ENCODE measurements at places on chromosomes 7 and 10. TPM values are rescaled to one million over a fixed set of nuclear protein-coding genes. Genes with fewer than 3 reads are reported as not detected.

DNA sequence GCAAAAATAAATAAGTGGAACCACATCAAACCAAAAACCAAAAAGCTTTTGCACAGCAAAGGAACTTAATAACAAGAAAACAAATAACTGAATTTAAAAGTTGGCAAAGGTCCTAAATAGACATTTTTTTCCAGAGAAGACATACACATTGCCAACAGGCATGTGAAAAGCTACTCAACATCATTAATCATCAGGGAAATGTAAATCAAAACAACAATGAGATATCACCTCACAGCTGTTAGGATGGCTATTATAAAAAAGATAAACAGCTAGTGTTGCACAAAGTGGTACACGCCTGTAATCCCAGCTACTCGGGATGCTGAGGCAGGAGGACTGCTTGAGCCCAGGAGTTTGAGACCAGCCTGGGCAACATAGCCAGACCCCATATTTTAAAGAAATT is 2.2 kb upstream of the SUN3 start:
- H3K36me3 ChIP-seq = no peaks in the 10 kb centered on the region
- no peak for DNase-seq
- H3K4me1 ChIP-seq = no peaks in the 10 kb centered on the region
- peaks cover 41% of the 10 kb centered on the region for H3K27me3 ChIP-seq
- H3K27ac ChIP-seq = no peak overlapping the region
- no peak overlapping the region for H3K4me3 ChIP-seq

DNA sequence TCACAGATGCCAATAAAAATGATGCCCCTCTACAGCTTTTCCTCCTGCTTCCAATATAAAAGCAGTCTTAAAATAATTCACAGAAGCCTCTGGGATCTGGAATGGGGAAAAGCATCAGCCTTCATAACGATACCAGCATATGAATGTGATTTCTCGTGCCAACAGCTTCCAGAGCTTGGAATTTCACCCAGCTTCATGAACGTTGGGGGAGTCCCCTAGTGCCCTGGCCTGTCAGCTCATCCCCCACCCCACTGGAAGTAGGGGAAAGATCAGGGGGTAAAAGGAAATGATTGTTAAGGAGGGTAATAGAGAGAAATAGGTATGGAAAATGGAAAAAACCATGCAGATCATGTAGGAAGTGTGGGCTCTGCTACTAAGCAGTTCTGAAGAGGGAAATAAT is 253.6 kb downstream of the INHBA start:
- H3K4me1 ChIP-seq = peaks cover 31% of the 10 kb centered on the region
- H3K27me3 ChIP-seq = no peaks in the 10 kb centered on the region
- DNase-seq = no peak
- H3K4me3 ChIP-seq = no peak overlapping the region

DNA sequence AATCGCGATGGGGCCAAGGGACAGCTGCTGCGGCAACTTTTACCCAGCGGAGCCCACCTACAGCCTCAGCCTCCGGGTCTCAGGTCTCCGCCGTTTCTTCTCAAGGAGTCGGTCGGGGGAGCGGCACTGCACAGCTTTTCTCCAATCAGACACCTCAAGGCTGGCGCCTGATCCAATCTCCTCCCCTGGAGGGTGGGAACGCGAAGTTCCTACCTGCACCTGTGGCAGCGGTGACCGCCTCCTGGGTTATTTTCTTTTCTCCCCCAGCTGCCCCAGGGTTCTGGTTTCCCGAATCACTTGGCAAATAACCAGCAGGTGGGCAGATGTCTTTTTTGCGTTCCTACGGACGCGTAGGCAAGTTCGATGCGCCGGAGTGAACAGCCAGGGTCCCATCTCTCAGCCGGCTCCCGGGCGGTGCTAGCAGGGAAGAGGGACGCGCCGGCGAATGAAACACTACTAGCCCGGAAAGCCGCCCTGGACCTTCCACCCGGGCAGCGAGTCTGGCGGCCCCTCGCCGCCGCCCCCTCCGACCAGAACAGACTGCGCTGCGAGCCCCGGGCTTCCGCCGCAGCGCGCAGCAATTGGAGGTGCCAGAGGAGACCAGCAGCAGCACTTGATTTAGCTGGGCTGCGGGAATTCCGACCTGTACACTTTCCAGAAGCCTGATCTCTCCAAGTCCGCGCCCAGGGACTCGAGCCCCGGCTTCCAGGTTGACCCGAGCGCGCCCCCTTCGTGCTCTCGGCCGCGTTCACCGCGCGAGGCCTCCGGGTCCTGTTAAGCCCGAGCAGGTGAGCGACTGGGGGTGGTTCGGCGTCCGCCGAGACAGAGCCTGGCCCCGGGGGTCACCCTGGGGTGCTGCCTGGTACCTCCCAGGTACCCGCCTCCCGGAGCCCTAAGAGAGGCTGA is at the start of gene PRR15:
PRR15 (plus strand) TSS at position 246 of the 906 bp plus-strand sequence. CDS start 2,495 bp downstream, outside the sequence.
- H3K27me3 ChIP-seq = peaks cover 65% of the 10 kb centered on the region
- H3K27ac ChIP-seq = no peak within 1 kb of the TSS
- no peaks in the 10 kb centered on the region for H3K36me3 ChIP-seq
- H3K4me1 ChIP-seq = no peaks in the 10 kb centered on the region
- DNase-seq = peak; percentile 71

GRCh38 chr7:159147687-159148086 is 3.0 kb upstream of the VIPR2 start:
- no peak overlapping the region for H3K27ac ChIP-seq
- DNase-seq = no peak
- peaks cover 6% of the 10 kb centered on the region for H3K4me1 ChIP-seq

DNA sequence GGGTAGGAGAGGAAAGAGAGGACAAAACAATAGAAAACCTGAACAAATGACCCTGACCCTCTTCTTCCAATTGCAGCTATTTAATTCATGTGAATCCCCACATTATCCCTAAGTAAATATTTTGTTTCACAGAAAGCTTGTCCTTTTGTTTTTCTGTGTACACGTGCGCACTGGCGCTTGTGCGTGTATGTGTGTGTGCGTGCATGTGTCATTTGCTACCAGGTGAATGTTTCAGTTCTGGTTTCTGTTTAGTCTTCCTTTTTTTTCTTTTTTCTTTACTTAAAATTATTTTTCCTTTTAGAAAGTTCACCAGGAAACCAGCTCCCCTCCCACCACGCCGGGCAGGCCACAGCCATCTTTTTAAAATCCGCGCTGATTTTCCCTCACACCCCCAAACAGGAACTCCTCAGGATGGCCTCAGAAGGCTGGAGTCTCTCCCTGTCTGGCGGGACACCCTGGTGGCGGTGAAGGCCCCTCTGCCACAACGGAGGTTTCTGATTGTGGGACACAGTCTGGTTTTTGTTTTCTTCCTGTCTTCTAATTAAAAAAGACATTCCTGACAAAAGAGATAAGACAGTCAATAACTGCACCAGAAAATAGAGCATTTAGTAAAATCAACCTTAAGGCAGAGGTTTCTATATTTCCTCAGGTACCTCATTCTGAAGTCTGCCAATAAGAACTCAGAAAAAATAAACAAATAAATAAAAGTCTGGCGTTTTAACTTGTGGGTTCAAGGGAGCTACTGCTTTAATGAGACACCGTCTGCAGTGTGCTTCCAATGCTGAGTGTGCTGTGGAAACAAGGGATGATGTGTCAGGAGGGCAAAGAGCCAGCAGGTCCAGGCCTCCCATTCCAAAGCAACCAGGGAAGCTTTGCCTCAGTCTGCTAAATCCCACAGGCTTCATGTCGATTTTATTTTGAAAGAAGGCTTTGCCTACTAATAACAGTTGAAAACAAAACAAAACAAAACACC is 17.4 kb downstream of the IRF5 start:
- peaks cover 45% of the 10 kb centered on the region for H3K36me3 ChIP-seq
- no peaks in the 10 kb centered on the region for H3K27me3 ChIP-seq
- no peaks in the 10 kb centered on the region for H3K4me1 ChIP-seq
- peak; percentile 72 for DNase-seq

DNA sequence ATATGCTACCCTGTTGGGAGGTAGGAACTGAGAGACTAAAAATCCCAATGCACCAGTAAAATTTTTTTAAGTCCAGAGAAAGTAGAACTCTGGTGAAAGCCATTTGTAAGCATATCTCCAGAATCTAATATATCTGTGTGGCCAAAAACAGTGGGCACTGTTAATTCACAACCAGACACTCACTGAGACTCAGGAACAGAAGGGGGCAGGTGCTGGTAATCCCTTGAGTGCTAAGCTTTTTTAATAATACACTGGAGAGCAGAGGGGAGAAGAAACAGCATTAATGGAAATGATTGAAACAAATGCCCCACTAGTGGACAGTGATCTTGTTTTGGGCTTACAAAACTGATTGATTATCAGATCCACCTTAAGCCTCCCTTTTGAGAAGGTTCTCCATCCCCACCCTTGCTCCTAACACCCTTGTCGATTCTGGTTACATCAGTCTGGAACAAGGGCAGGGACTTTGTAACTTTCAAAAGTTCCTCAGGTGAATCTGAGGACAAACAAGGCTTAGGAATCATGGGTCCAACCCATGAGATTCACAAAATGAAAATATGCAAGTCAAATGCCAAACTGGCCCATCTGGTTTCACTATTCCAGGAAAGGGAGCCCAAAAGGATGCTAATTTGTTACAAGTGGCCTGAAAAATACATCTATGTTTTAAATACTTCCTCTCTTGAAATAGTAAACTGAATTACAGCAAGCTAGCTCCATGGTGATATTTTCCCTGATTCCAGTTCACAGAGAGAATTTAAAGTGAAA is 29.7 kb downstream of the PLXNA4 start:
- H3K4me3 ChIP-seq = no peak overlapping the region
- H3K27ac ChIP-seq = no peak overlapping the region
- DNase-seq = no peak
- H3K4me1 ChIP-seq = no peaks in the 10 kb centered on the region
- no peaks in the 10 kb centered on the region for H3K27me3 ChIP-seq
- H3K36me3 ChIP-seq = no peaks in the 10 kb centered on the region

- H3K36me3 ChIP-seq = peaks cover 10% of the 10 kb centered on the region
- no peak for DNase-seq
- no peak overlapping the region for H3K4me3 ChIP-seq
These were observed 77.2 kb upstream of the TNRC18 start for GRCh38 chr7:5500777-5501350.

DNA sequence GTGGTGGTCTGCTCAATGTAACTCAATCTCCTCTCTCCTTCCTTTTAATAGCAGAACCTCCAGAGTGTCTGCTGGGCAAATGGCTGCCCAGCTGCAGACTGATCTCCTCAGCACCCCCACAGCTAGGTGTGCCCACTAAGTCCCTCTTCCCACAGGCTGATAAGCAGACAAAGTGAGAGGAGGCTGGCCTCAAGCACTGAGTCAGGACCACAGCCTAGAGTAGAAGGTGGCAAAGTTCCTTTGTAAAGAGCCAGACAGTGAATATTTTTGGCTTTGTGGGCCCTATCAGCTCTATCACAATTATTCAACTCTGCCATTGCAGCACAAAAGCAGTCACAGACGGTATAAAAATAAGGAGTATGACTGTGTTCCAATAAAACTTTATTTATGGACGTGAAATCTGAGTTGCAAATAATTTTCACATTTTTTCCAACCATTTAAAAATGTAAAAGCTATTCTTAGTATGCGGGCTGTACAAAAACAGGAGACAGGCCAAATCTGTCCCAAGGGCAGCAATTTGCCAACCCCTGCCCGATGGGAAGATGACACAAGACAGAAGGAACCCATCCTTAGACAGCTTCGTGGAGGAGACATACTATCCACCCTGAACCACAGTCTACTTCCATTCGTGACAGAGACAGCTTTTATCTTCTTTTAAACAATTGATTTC is 23.4 kb downstream of the JAZF1 start:
- no peaks in the 10 kb centered on the region for H3K36me3 ChIP-seq
- H3K27ac ChIP-seq = no peak overlapping the region
- no peak overlapping the region for H3K4me3 ChIP-seq

GRCh38 chr10:22246680-22247391 is 29.0 kb upstream of the EBLN1 start:
- DNase-seq = peak; percentile 98
- H3K27ac ChIP-seq = no peak overlapping the region
- H3K27me3 ChIP-seq = peaks cover 44% of the 10 kb centered on the region
- no peak overlapping the region for H3K4me3 ChIP-seq
- H3K4me1 ChIP-seq = peaks cover 5% of the 10 kb centered on the region

- no peak overlapping the region for H3K27ac ChIP-seq
- no peaks in the 10 kb centered on the region for H3K27me3 ChIP-seq
- no peaks in the 10 kb centered on the region for H3K4me1 ChIP-seq
- H3K36me3 ChIP-seq = no peaks in the 10 kb centered on the region
- no peak overlapping the region for H3K4me3 ChIP-seq
- no peak for DNase-seq
These were observed 41.0 kb upstream of the RAPGEF5 start for GRCh38 chr7:22397981-22398380.

GRCh38 chr10:53403688-53404087 is 631.1 kb upstream of the MBL2 start:
- no peaks in the 10 kb centered on the region for H3K27me3 ChIP-seq
- H3K36me3 ChIP-seq = no peaks in the 10 kb centered on the region
- peak; percentile 20 for DNase-seq
- H3K4me1 ChIP-seq = no peaks in the 10 kb centered on the region

GRCh38 chr7:29080803-29081202 is 65.5 kb downstream of the CPVL start:
- H3K4me1 ChIP-seq = no peaks in the 10 kb centered on the region
- H3K4me3 ChIP-seq = no peak overlapping the region
- H3K27ac ChIP-seq = no peak overlapping the region
- DNase-seq = no peak

- no peaks in the 10 kb centered on the region for H3K36me3 ChIP-seq
- no peak overlapping the region for H3K4me3 ChIP-seq
- H3K27ac ChIP-seq = peak overlapping the region; percentile 57
- no peaks in the 10 kb centered on the region for H3K27me3 ChIP-seq
These were observed 171.5 kb downstream of the ZMYND11 start for GRCh38 chr10:306675-307185.

- no peaks in the 10 kb centered on the region for H3K36me3 ChIP-seq
- H3K4me1 ChIP-seq = no peaks in the 10 kb centered on the region
- no peak overlapping the region for H3K4me3 ChIP-seq
- no peaks in the 10 kb centered on the region for H3K27me3 ChIP-seq
These were observed 983.7 kb downstream of the GATA3 start for GRCh38 chr10:9038146-9038714.

GRCh38 chr10:95343573-95343972 is 52.8 kb upstream of the PDLIM1 start:
- DNase-seq = no peak
- H3K4me3 ChIP-seq = no peak overlapping the region
- H3K27ac ChIP-seq = no peak overlapping the region
- H3K4me1 ChIP-seq = peaks cover 20% of the 10 kb centered on the region

DNA sequence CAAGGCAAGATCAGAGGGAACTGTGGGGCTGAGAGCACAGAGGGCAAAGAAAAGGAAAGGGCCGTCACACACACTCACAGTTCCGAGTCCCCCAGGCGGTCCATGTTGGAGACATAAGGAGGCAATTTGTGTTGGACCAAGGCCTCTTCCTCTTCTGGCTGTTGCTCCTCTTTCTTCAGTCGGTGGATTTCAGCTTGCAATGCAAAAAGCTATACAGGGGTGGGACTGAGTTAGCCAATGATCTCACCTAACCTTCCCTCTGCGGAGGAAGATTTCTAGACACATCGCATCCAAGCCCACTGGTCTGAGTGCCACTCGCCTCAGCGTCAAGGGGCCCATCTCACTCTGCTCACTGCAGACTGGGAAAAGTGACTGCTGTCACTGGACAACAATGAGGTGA is 5.5 kb downstream of the WDR91 start:
- no peak overlapping the region for H3K27ac ChIP-seq
- peaks cover 6% of the 10 kb centered on the region for H3K36me3 ChIP-seq
- no peak for DNase-seq
- no peaks in the 10 kb centered on the region for H3K27me3 ChIP-seq
- peaks cover 34% of the 10 kb centered on the region for H3K4me1 ChIP-seq

The C10orf143 gene
- 1.1 TPM for total RNA-seq

The GNG11 gene
- 8.4 TPM for total RNA-seq

The ITIH2 gene
- not detected for total RNA-seq

The GARIN1A gene
- total RNA-seq = 0.45 TPM

The SEMA3E gene
- total RNA-seq = 0.92 TPM

The UNCX gene
- 6.4 TPM for total RNA-seq
